ENCODE measurements at places on chromosomes 1 and 21.

DNA sequence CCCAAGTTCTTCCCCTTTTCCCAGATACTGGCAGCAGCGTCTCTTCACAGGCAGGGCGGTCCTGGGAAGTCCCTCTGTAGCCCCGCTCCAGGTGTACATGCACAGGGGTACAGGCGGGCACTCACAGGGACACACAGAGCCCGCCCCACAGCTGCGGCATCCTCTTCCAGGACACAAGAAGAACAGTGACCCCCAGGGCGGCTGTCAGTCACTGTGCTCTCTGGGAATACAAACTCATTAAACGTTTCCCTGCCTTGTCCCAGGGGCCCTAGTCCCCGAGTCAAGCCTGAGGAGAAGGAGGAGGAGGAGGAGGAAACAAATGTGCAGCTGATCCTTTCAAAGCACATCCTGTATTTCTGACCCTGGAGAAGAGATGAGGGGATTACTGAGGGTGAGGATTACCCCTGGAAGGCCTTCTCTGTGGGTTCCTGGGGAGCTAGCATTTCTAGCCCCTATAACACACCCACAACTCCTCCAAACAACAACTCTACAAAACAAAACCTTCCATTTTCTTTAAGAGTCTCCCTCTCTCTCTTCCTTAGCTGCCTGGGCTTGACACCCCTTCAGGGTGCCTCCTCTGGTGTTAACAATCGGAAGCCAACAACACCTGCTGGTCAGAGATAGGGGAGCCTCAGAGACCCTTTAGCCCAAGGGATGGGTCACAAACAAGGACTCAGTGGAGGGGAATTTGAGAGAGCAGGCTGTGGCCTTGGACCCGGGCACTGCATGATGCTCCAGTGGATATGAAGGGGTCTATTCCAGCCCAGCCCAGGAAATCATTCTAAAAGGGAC lies 28.4 kb upstream of the DMBX1 start:
- no peak for DNase-seq

DNA sequence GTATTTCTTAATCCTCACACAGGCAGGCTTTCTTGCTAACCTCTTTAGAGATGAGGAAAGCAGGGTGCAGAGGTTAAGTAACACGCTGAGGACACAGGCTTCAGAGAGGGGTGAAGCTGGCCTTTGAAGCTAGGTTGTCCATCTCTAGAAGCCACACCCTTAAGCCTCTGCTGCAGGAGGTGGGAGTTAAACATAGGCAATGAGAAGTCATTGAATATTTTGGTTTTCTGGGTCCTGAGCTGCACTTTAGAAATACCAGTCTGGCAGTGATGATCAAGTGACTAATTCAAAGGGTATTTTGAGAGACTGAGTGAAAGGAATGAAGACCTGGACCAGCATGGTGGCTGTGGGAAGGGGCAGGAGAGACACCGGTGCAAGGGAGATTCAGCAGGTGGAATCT lies 9.9 kb downstream of the KCNJ15 start:
- no peak for DNase-seq

DNA sequence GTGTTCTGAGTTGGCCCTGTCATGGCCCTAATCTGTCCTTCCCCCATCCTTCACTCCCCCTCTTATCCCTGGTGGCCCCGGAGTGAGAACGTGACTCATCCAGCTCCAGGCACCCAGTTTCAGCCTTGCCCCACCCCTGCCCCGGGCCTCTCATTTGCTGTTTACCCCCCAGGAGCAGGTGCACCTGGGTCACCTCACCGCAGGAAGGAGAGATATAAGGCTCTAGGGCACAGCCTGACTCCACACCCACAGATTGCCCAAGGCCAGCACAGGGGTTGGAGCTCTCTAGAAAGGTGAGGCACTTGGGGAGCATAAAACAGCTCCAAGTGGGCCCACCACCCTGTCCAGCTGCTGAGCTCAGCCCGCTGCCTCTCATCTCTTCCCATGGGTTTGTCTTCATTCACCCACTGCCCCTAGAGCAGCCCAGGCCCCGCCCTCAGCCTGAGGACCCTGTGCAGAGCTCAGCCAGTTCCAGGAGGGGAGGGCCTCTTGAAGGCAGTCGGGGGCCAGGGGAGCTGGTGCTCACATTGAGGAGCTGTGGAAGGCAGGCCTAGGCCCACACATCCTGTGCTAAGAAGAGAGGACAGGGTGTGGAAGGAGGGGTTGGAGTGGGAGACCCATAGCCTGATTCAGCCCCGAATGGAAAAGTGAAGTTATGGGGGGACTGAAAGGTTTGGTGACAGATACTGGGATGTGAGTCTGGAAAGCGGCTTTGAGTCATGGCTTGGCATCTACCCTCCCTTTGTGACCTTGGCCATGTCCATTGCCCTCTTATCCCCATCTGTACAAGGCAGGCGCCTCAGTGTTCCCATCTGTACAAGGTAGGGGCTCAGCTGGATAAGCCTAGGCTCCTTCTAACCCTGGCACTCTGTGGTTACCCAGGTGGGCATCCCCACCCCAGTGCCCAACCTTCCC lies 16.1 kb upstream of the GPR37L1 start:
- no peak for DNase-seq

DNA sequence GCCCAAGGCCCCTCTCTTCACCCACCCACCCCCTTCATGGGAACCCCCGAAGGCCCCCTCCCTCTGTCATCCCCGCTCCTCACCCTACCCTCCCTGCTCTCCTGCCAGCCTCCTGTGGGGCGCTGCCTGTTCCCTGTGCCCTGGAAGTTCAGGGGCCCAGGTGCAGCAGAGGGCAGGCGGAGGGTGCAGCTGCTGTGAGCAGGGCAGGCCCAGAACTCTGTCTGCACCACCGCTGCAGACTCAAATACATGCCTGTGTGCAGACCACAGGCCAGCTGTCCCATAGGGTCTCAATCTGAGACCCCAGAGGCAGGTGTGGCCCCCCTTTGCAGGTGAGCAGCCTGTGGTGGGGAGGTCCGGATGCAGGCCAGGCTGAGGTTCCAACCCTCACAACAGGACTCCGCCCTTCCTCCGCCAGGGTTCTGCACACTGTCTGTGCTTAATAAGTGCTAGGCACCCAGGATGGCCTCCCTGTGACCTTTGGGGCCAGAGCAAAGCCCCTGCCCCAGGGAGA lies 62.5 kb downstream of the WNT9A start:
- no peak for DNase-seq

DNA sequence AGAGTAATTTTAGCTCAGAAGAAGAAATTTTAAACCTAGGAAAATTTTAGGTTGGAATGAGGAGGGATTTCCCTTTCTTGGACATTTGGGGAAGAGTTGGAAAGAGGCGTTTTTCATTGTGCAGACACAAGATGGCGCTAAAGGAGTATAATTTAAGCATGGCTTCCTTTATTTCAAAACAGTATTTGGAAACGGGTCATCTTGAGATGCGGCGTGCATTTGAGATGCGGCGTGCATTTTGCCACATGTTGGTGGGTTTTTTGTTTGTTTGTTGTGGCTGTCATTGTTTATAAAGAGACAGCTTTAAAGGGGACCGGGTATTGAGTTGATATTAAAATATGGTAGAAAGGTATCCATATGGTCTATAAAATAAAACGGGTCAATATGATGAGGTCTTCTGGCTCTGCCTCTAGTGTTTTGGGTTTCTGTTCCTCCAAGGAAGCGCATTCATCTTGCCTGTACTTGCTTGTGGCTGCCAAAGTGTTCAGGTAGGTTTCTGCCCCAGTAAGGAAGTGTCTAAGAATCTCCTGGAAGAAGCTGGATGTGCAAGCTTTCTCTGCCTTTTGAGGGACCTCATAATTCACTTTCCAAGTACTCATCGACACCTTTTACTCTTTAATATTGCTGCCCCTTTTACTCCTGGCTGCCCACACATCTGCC lies 210.3 kb downstream of the SLC35F3 start:
- peak; percentile 68 for DNase-seq

- no peak for DNase-seq
Observed at GRCh38 chr1:30159015-30159414, 564.4 kb downstream of the MATN1 start.

DNA sequence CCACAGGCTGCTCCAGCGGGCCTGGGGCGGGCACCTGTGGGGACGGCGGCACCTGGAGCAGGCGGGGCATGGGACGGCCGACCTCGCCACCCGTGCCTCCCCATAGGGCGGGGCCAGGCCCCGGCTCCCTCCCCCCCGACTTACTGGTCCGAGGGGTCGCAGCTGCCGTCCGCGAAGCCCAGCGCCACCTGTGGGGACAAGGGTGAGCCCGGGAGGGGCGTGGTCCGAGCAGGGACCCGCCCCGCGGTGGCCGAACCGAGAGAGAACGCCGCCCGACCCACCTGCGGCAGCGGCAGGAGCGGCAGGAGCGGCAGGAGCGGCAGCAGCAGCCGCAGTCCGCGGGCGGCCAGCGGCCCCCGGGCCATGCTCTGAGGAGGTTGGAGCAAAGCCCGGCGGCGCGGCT lies at the start of gene TMEM52:
Gene TMEM52 (minus strand): TSS at position 379 of the 403 bp plus-strand sequence. CDS start 14 bp downstream, at position 365.
- DNase-seq = no peak

GRCh38 chr1:116817582-116818064 lies 63.4 kb downstream of the CD2 start:
- DNase-seq = peak; percentile 67

DNA sequence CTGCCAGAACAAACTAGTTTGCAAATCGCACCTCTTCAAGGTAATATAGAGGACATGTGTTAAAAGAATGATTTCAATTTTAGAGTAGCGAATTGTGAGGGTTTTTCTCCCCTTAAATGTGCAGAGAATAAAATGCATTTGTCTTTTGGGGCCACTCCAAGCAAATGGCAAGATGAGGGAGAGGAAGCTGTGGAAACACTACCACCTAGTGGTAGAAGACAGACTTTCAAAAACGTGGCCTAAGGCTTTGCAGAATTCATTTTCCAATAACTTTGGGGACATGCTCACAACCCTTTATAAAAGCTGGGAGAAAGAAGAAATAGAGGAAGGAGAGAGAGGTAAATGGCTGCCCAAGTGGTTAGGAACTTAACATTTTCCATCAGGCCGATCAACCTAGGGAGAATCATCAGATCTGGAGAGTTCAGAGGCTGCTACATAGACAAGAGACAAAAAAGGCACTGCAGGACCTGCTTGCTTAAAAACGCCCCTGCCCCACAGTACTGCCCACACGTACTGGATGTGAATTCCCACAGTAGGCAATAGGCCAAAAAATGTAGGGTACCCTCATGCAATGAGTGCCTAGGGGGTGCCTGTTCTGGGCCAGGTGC lies 15.7 kb upstream of the RCAN1 start:
- peak; percentile 19 for DNase-seq

GRCh38 chr1:3453203-3453761 lies 1.2 kb upstream of the ARHGEF16 start:
- peak; percentile 80 for DNase-seq

DNA sequence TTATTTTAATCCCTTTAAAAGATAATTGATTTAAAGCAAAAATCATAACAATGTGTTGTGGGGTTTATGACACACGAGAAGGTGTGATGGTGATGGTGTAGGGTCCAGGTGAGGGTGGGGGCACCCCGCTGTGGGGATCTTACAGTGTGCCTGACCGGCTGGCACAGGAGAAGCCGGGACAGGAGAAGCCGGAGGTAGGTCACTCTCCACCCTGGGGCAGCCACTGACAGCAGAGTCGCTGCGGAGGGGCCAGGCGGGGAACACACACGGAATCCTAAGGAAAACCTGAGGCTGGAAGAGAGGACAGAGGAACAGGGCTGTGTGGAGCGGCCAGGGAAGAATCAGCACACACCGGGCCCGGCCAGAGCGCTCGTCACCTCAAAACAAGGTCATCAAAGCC lies 4.3 kb upstream of the LRRC3 start:
- DNase-seq = no peak

DNA sequence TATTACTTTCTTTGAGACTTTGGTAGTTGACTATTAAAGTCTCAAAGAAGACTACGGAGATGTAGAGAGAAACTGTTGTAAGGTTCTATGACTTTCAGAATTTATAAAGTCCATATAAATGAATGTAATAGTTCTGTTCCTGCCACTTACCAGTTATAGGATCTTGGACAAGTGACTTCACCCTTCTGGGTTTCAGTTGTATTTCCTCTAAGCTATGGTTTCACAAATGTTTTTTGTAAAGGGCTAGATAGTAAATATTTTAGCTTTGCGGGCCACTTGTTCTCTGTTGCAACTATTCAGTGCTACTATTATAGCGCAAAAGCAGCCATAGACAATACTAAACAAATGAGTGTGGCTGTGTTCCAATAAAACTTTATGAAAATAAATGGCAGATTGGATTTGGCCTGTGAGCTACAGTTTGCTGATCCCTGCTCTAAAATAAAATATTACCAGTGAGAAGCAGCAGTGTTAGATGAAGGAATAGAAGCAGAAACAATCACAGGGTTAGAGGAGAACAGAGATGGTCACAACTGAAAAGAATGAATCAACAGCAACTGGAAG lies 14.7 kb downstream of the ZMPSTE24 start:
- no peak for DNase-seq

Data from SJCRH30 (cell line).